ENCODE measurements at places on chromosomes 7 and 10. TPM values are rescaled to one million over a fixed set of nuclear protein-coding genes. Genes with fewer than 3 reads are reported as not detected.
A peak's percentile ranks its signal among the peaks of the same experiment; 100 is the strongest.

The INMT gene
- 0.16 TPM for total RNA-seq

The ZNF485 gene
- total RNA-seq, result 8.9 TPM

The CPXM2 gene
- 0.16 TPM for total RNA-seq

The ZNF277 gene
- 77.0 TPM for total RNA-seq

The KCND2 gene
- total RNA-seq, result 51.5 TPM

The SLC29A4 gene
- 16.1 TPM for total RNA-seq

The COL1A2 gene
- total RNA-seq, result 124 TPM

DNA sequence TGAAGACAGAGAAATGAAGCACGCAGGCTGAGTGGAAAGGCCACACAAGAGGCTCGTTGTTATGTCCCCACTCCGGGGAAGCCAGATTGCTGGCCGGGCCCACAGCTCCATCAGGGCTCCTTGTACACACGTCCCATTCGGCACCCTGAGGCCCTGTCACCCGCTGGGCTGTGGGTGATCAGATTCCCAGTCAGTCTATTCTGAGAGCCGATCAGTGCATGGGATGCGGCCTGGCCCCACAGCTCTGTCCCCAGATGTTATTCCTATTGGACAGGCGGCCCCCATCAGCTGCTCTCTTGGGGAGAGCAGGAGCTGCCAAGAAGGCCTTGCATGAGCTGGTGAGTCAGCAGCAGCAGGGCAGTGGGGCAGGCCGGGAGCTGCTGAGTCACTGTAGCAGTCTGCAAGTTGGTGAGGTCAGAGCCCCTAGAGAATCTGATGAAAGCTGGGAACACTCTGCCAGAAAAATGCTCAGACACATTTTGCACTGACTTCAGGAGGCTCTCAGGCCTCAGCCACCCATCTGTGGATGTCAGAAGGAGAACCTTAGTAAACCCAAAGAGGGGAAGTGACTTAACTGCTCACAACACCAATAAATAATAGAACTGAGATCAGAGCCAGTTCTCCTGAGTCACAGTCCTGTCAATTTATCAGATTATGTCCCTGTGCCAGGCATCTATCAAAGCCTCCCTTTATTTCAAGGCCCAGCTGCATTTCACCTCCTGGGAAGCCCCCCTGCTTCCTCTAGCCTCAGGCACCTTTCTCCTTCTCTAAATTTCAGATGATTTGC is 9.4 kb upstream of the PSAP start:
- peak; percentile 91 for DNase-seq

DNA sequence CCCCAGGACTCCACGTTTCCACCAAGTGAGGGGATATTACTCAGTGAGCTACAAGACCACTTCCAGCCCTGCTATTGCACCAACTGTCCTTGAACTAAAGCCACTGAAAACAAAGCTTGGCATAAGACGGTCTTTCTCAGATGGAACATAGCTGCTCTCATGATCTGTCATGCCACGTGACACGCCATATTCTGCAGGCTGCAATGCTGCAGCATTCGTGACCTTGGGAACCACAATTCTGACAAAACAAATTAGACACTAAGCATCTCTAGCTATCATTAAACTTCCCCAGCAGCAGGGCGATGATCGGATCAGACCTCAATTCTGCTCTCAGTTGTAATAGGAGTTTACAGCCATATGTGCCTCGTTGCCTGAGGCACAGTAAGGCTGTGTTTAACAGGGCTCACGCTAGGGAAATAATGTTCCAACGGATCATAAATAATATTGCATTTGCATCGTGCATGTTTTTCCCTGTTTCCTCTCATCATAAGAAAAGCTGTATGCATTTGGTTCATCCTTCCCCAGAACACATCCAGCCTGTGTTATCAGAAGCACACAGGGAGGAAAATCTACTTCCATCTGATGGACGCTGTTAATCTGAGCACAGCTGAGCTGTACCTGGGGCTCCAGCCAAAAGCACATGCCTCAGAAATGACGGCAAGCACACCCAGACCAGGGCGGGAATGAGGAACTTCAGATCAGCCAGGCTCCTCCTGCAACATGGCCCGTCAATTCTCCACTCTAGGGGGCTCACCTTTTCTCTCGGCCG is 38.6 kb upstream of the CNPY1 start:
- DNase-seq, result no peak

GRCh38 chr10:130301021-130301892 is 165.1 kb downstream of the GLRX3 start:
- no peak for DNase-seq

DNA sequence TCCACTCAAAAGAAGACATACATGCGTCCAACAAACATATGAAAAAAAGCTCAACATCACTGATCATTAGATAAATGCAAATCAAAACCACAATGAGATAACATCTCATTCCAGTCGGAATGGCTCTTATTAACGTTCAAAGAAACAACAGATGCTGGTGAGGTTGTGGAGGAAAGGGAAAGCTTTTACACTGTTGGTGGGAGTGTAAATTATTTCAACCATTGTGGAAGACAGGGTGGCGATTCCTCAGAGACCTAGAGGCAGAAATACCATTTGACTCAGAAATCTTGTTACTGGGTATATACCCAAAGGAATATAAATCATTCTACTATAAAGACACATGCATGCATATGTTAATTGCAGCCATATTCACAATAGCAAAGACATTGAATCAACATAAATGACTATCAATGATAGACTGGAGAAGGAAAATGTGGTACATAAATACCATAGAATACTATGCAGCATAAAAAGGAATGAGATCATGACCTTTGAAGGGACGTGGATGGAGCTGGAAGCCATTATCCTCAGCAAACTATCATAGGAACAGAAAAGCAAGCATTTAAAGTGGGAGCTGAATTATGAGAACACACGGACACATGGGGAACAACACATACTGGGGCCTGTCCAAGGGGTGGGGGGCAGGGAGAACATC is 28.4 kb downstream of the PCDH15 start:
- DNase-seq, result no peak

DNA sequence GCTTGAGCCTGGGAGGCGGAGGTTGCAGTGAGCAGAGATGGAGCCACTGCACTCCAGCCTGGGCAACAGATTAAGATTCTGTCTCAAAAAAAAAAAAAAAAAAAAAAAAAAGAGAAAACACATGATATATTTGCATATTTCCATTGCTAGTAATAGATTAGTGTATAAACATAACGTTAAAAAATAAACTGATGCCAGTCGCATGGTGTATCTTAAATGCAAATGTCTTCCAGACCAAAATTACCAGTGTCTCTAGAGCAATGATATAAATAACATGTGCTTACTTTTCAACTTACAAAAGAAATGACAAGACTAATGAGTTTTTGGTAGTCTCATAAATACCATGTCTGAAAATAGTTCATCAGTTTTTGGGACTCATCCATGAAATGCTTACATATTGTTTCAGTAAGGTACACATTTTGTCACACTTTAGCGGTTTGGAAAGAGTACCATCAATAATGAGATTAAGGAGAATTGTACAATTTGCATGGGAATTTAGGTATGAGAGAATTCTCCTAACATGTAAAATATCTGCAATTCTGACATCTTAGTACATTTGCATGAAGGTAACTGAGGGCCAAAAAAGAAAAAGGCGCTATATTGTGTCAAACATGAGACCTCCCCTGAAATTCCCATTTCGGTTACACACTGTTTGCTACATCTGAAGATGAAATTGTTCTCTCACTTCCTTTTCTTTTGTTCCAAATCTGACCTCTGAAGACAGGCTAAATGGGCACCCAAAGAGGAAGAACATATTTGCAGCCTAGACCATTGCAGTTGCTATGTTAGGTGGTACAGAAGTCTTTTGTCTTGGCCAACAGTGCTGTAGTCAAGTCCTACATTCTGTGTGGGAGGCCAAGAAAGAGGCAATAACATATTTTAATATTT is 51.5 kb upstream of the PIP4K2A start:
- DNase-seq, result no peak

DNA sequence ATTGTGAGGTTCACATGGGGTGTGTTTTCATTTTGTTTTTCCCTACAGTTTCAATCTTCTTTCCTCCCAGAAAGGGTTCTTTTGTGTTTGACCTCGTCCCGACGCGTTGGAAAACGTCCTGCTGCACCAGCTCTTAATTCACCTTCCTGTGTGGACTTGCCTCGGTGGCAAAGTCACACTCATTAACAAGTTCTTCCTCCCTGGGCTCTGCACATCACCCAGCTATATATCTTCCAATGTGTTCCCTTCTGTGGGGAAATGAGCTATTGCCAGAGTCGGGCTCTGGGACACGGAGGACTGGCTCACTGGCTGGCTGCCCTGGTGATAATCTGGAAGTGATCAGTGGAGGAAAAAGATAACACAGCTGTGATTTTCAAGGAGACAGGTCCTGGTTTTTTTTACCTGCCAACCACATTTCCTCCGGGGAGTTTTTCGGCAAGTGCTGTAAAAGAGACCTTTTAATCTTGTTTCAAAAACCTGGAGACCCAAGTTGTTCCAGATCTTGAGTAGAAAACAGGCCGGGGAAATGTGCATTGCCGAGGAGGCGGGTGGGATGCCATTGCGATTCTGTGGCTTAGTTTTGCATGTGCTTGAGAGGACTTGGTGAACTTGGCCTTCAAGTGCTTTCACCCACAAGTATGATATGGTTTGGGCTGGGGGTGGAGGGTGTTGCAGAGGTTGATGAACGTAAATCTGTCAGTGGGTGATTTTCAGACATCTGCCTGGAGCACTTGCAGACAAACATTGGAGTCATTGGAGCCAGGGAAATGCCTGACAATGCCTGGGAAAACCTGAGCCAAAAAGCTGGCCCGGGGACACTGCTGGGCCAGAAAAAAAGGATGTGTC is 96.5 kb upstream of the CREB5 start:
- no peak for DNase-seq

- no peak for DNase-seq
Measured at GRCh38 chr7:21215307-21215706, 212.6 kb upstream of the SP4 start.

DNA sequence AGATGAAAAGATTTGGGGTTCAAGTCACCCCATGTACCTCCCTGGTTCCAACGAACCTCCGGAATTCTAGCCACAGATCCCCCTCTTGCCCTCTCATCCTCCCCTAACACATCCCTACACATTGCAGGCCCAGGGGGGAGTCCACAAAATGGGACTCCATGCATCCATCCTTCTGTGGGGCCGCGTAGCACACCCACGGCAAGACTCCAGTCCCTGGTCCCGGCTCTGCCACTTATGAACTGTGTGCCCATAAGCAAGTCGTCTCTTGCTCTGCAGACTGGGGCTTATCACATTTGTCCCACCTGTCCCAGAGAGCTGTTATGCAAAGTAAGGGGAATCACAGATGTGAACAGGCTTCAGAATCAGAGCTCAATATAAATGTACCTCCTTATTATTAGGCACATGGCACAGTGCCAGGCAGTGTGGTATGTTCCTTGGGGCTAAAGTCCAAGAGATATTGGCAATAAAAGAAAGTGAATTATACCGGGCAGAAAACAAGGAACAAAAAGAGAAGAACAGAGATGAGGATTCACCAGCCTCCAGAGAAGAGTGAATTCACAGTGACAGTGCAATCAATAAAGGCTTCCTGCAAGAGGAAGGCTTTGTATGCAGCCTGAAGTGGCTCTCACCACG is 73.9 kb downstream of the KCNMA1 start:
- no peak for DNase-seq

- no peak for DNase-seq
Measured at GRCh38 chr7:1534330-1535099, 4.0 kb downstream of the MAFK start.

DNA sequence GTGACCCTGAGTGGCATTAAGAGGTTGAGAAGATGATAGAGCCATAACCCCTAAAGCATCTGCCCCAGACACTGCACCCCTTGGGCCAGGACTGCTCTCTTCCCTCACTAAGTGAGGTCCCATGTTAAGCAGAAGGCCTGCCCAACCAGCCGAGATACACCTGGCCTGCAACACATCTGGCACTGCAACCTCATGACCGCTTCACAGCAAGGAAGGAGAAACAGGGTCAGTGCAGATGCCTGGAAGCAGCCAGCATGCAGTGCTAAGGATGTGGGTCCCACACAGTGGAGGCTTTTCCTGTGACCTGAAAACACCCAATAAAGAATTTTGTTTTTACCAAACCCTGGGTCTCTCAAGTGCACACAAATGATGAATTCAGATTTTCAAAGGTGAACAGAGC is 7.4 kb downstream of the NOD1 start:
- DNase-seq, result no peak

GRCh38 chr10:17024461-17024860 is 105.2 kb downstream of the CUBN start:
- no peak for DNase-seq

DNA sequence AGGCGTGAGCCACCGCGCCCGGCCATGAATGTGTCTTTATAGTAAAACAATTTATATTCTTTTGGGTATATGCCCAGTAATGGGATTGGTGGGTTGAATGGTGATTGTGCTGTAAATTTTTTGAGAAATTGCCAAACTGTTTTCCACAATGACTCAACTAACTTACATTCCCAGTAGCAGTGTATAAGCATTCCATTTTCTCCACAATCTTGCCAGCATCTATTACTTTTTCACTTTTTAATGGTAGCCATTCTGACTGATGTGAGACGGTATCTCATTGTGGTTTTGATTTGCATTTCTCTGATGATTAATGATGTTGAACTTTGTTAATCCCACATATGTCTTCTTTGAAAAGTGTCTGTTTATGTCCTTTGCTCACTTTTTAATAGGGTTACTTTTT is 1187.9 kb downstream of the XPNPEP1 start:
- no peak for DNase-seq

DNA sequence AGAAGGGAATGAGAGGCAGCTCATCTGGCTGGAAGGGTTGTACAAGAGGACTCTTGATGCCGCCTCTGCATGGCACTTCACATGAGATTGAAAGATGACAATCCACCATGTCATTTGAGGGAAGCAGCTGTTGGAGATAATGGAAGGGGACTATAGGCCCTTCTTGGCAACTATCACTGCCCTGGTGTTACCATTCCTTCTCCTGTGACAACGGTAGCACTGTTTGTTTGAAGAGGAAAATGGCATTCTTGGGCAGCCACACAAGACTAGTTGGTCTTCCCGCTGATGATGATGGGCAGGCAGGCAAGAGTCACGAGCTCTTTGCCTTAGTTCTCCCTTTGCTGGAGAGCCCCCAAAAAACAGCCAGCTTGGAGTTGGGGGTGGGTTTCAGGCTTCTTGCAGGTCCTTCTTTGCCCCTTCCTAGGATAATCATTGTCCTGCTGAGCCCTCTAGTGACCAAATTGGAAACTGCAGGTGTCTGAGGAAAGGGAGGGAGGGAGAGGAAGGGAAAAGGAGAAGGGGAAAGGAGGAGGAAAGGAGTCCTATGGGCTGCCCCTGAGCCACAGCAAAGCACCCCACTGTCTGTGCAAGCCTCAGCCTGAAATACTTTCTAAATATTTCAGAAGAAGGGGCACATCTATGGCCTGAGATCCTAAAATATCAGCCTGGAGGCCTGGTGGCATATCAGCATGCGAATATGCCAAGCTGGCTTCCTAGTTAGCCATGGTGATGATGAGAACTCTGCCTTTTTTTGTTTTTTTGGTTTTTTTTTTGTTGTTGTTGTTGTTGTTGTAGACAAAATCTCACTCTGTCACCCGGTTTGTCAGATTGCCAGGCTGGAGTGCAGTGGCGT is 165.6 kb upstream of the KMT2E start:
- peak; percentile 54 for DNase-seq

DNA sequence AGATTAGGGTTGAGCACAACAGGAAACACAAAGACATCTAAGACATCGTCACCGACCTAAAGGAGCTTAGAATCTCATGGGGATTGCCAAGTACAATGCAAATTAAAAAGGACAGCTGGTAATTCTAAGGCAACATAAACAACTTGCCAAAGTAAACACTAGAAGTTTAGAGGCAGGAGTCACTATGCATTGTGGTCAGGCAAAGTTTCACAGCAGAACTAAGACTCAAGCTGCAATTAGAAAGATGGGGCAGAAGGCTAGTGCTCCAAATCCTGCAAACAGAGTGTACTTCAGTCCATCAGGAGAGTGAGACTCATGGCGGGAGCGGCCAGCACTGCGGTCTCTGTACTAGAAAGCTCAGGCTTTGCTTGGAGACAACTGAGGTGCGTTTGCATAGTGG is 52.7 kb downstream of the HIPK2 start:
- no peak for DNase-seq

All from occipital lobe (tissue), 3 donors.